Testis (tissue), 5 donors: ENCODE measurements at places on chromosomes 7 and 10. TPM values are rescaled to one million over a fixed set of nuclear protein-coding genes. Genes with fewer than 3 reads are reported as not detected.

- DNase-seq = no peak
Observed at GRCh38 chr7:32537760-32538159, 42.5 kb downstream of the AVL9 start.

DNA sequence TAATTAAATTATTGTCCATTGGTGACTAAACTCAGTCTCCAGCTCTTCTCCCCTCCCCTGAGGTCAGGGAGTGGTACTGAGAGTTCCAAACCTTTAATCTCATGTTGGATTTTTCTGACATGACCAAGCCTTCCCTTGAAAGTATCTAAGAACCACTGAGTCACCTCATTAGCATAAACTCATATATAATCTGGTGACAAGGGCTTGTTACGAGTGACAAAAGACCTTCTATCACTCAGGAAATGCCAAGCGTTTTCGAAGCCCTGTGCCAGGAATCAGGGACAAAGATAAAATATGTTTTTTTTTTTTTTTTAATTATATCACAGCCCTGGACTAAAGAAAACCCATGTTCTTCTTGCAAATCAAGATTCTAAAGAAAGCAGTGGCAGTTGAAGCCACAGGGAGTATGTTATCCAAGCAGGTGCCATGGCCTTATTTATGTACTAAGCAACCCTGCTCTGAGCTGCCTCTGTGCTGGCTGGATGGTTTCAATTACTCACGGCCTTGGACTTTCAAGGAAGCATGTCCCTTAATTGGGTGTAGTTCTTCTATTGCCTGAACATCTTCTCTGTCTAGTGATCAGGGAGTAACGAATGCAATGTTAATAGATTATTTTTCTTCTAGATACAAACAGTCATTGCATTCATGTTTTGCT lies 169.0 kb upstream of the PRKCQ start:
- no peak for DNase-seq

DNA sequence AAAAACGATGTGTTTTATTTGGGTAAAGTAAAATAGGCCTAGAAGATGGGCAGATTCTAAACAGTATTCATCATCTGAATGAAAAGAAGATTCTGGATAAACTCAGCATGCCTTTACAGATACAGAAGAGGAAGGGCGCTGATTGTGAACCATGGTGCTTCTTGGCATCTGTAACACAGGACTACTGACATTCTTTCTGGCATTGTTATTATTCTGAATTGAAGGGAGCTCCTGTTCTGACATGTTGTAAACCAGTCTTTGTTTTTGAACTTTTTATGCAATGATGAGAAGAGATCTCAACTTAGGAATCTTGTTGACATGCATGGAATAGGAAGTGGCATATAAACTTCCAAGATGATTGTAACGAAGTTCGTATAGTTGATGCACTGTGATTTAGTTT lies 13.5 kb downstream of the RPA3 start:
- DNase-seq = no peak

GRCh38 chr7:142785841-142786250 lies 15.1 kb downstream of the PRSS2 start:
- no peak for DNase-seq

DNA sequence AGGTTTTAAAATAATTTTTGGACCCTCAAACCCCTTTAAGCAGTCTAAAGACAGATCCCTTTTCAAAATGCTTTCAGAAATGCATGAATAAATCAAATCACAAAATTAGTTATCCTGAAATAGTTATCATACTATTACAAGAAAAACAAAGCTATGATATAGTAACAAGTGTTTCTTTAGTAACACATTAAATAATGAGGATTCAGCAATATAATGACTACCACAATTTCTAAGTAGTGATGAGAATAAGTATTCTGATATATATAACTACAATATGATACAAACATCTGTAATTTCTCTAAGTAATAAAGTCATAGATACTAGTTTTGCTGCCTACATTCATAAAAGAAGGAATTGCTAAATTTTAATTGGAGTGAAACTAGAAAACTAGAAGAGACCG lies 53.0 kb upstream of the TMEM168 start:
- no peak for DNase-seq

DNA sequence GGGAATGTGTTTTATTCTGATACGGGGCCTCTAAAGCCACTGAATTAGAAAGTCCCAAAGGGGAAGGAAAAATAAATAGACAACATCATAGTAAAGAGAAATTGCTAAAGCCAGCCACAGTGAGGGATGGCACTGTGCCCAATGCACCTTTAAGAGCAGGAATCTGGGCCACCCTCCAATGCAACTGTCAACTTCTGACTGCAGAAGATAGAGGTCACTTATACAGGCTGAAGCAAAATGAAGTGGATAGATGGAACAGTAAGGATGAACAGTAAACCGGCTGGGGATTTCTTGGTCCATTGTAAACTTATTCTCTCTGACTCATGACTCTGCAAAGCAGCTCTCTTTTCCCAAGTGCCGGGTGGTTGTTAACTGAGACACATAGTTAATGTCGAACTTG lies 54.0 kb upstream of the KCNIP2 start:
- DNase-seq = no peak

GRCh38 chr7:33821970-33822369 lies 83.4 kb upstream of the BMPER start:
- DNase-seq = no peak

SNCG gene
- 8.9 TPM for total RNA-seq

VIM gene
- 758 TPM for total RNA-seq

EIF5AL1 gene
- 6.8 TPM for total RNA-seq

TMEM139 gene
- 2.2 TPM for total RNA-seq

RPEL1 gene
- total RNA-seq = not detected
